Fibroblast of upper back skin (primary cell): ENCODE measurements at places on chromosomes 3 and 15.
A peak's percentile ranks its signal among the peaks of the same experiment; 100 is the strongest.

DNA sequence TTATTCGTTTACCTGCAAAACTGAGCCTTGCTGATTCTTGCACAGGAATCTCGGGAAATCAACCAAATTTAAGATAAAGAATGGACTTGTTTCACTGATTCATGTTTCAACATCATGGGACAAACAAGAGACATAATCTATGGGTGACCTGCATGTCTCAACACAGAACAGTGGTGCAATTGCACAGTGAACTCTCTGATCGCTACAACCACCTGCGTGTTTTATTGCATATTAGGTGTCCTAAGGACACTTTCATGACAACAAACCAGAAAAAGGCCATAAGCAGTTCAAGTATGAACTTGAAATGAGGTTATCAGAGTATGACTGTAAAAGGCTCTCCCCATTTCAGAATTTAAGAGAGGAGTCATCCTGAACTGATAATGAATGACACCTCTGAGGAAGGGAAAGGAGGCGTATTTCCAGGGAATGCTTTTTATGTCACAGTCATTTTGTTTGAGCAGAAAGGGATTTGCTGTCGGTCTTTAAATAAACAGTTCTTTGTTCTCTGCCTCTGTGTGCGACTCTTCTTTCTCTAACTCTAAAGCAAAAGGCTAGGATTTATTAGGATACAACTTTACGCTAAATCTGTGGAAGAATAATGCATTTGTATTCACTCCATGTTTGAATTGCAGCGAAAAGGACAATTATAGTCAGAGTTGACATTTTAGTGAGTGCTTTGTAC is 167.2 kb downstream of the RBMS3 start:
- no peak for DNase-seq

- DNase-seq, result peak; percentile 7
Measured at GRCh38 chr3:87268646-87269211, 7.7 kb downstream of the POU1F1 start.

GRCh38 chr3:160982491-160982890 is 122.7 kb downstream of the B3GALNT1 start:
- DNase-seq, result no peak

DNA sequence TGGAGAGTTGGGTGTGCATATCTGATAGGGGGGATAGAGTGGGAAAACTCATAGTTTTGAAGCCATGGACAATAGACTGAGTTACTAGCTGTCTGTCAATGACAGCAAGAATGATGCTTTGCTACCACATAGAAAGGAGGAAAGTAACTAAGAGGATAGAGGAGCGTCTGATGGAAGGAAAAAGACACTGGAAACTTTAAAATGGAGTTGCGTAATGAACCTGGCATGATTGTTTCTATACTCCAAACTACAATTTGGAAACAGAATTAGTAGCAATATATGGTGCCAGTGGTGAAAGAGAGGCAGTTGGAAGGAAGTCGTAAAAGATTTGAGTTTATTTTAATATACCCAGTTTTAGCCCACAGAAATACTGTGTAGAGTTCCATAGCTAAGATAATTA is 163.6 kb downstream of the TUSC7 start:
- DNase-seq, result no peak

GRCh38 chr3:36804295-36805055 is 40.1 kb upstream of the DCLK3 start:
- no peak for DNase-seq

GRCh38 chr3:123610331-123610730 is 25.5 kb upstream of the HACD2 start:
- no peak for DNase-seq

DNA sequence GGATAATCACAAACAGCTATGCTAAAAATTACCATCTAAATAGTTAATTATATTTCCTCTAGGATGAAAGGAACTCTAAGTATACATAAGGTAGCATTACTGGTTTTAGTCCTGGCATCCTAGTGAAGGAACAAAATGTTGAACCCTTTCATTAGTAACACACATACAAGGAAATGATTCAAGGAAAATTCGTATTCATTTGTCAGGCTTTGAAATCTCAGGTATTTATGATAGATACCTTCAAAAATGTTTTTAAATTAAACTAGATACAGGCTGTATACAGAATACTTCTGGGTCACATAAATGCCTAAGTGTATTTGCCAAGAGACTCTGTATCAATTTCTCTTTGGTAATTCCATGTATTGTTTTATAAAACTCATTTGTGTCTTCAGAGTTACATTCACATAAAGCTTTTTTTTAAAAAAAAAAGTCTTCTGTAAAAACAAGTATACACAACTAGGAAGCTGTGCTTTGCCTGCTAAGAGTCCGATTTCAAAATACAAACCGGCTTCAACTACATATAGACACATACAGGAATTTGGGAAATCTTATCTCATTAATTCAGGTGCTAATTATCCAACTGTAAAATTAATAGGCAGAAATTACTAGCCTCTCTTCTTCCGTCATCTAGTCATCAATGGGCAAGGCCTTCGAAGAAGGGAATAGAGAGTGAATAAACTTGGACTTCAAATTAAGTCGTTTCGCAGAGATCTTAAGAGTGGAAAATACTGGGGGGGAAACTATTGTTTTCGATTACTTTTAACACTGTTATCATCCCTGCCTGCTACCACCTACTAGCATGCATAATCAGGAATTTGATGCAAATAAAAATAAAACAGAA is 1.3 kb downstream of the SECISBP2L start:
- no peak for DNase-seq
